NCI-H526 treated with DMSO at 0.1 percent for 48 hours (cell line): ENCODE measurements at places on chromosomes 13 and 19.

GRCh38 chr13:45464687-45465453, at the start of gene COG3:
TSS of gene COG3 (plus strand) at chr13:45464939. CDS start at chr13:45465037, 98 bp downstream.
- DNase-seq: peak; percentile 99

DNA sequence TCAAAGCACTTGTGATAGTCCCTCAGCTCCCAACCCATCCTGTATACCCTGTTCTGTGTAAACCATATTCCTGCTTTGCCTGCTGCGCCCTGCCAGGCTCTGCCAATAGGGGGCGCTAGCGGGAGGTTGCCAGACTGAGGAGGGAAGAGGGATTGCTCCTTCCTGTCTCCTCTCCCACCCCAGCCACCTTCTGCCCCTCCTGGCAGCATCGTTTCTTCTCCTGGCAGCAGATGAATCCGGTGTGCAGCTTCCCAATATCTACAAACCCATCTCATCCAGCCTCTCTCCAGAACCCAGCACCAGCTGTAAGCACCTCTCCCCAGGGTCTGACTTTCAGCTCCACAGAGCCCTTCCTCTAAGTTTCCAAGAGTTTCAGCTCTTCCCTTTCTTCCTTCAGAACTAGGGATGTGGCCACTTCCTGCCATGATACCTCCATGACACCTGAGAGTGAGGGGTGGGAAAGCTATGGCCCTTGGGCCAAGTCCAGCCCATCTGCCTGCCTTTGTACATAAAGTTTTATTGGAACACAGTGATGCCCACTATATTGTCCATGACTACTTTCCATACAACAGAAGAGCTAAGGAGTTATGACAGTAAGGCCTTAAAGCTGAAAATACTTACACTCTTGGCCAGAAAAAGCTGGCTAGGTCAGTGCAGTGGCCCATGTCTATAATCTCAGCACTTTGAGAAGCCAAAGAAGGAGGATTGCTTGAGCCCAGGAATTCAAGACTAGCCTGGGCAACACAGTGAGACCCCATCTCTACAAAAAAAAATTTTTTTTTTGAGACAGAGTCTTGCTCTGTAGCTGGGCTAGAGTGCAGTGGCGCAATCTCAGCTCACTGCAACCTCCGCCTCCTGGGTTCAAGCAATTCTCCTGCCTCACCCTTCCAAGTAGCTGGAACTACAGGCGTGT, 34.5 kb upstream of the ATP1A3 start:
- DNase-seq: no peak

DNA sequence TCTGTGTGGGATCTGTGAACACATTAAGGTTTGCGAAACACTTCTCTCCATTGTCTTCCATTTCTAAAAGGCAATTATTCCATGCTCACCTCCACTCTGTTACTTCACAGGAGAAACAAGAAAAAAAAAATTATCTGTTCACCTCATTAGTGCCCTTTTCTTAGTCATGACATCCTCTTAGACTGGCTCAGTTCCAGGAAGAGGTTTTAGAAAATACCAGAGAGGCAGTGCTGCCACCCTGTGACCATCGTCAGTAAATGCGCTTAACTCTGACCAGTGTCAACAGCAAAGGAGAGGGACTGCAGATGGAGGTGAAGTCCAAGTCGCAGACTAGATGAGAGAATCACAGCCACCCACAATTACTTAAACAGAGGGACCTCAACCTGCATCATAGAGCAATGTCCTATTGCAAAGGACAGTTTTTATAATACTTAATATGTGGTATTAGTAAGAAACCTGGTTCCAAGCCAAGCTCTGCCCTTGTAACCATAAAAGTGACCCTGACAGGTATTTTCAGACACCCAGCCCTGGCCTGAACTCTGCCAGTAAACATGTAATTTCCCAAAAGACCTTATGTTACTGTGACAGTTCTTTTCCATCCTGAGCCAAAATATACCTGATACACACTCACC, 19.4 kb downstream of the CEACAM21 start:
- DNase-seq: peak; percentile 23

GRCh38 chr13:42420304-42420703, 148.4 kb downstream of the AKAP11 start:
- no peak for DNase-seq

GRCh38 chr13:48222358-48223301, 10.4 kb upstream of the ITM2B start:
- DNase-seq: no peak
